ENCODE measurements at places on chromosomes 6 and 20.
A peak's percentile ranks its signal among the peaks of the same experiment; 100 is the strongest.

DNA sequence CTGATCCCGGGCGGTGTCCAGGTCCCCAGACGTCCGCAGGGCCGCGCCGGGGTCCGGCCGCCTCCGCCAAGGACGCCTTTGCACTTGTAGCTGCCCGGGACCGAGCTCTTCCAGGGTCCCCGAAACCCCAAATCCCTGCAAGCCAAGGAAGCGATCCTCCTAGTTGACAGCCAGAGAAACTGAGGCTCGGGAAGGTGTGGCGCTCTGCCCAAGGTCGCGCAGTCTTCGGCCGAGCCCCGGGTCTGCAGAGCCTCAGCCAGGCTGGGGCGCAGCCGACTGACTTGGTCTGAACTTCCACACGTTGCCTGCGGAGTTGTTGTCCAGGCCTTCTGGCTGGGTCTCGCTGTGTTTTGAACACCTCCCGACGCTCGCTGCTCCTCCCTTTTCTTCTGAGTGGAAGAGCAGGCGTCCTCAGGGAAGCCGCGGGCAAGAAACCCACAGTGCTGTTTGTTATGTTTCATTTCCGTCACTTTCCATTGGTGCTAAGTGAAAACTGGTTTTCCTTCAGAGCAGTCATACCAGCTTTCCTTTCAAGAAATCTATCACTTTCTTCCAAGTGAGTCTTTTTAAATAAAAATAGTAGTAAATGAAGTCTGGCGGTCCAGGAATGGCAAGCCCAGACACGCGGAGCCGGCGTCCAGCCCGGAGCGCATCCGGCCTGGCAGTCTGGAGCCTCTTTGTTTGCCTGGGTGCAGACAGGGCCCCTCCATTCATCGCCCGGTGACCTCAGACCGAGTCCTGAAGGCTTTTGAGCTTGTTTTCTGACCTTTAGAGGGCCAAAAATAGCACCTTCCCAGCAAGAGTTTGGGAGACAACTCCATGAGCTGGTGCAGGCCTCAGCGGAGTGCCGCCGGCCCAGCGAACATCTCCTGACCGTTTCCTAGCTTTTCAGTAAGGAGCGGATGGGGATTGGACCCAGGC is 698 bp downstream of the FAM210B start:
- DNase-seq = peak; percentile 17

DNA sequence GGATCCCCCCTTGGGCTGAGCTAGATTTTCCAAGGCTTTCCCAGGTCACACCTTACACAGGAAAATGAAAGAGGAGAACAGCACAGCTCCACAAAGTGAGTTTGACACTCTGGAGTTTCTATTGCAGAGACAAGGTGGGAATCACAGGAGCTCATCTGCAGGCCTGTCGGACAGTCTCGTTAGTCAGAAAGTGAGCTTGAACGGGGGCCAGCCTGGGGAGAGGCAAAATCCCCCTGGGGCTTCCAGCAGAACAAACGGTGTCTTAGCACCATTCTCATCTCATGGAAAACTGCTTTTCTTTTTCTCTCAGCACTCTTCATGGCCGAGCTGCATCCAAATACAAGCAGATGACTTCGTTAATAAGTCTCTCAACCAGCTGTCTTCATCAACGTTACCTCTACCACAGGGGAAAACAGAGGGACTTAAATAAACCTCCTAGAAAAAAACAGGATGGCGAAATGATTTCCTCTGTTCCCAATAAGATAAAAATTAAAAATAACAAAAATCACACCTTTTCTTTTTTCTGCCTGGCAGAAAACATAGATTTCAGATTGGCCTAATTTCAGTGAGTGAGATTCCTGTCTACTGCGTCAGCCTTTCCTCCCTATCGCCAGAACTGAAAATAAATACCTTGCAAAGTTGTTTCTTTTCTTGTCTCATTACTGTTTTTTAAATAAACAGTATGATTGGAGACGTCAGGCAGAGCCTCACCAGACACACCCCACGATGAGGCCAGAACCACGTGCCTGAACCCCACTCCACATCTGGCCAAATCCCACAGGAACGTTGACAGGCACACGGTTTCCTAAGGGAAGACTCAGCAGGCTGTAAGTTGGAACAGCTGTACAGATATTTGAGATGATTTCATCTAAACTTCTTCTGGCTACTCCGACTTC is 219.0 kb downstream of the TTLL2 start:
- no peak for DNase-seq

GRCh38 chr20:63695424-63696305 is 787 bp upstream of the TNFRSF6B start:
- DNase-seq = no peak

- DNase-seq = peak; percentile 34
Measured at GRCh38 chr6:99393698-99394531, at the start of gene COQ3. TSS of gene COQ3 (minus strand) at chr6:99394195. CDS start at chr6:99394179, 16 bp downstream.

DNA sequence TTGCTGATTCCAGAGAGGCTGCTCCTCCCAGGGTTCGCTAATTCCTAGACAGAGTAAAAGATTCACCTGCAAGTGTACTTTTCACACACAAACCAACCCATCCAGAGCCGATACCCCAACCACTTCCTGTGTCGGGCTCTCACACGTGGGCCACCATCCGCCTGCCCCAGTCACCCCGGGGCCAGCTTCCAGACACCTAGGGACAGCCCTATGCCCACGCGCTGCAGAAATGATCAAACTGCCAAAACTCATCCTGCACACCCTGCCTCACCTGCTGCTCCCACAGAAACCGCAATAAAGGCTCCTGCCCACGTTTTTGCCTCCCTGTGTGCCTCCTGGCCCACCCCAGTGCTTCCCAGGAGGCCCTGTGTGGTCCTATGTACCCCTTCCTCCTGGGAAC is 59.5 kb downstream of the PSMG4 start:
- DNase-seq = peak; percentile 28

- no peak for DNase-seq
Measured at GRCh38 chr20:24060851-24061590, 72.4 kb upstream of the GGTLC1 start.

DNA sequence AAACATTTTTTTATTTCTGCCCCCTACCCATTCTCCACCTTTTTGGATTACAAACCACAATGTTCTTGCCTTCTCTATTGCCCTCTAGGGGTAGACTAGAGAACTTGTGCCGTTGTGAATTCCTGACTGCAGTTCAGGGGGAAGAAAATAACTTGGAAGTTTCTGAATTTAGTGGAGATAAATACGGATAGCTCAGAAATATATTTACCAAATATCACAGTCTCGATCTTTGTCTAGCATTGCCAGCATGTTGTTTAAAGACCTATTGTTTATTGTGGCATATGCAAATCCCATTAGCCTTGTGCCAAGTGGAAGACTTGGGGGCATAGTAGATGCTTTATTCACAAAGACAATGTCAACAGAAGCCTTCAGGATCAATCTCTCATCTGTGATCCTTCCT is 154.1 kb upstream of the MMS22L start:
- DNase-seq = no peak

DNA sequence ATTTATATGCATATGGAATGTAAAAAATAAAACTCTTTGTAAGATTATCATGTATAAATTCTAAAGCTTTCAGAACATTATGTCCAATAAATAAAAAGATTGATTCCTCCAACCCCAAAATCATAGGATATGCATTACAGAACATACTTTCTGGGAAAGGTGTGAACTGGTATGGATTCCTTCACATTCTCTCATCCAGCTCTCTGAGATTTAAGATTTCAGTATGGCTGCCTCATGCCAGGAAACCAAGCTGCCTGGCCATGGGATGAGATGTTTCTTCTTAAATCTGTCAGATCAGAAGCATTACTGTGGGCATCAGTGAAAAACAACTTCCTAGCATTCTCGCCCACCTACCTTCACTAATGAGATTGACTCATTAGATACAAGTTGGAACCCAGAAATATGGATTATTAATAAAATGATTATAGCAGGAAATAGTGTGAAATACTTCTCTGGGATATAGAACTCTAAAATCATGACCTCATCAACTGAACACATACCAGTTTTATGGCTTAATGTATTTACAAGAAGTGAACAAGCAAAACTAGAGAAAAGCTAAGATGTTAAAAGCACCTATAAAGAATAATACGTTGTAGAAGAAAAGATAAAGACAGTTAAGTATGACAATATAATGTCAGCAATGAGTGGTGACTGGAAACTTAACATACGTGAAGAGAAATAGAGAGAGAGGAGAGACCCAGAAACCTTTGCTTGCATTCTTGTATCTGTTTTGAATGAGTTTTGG is 171.6 kb upstream of the PHACTR1 start:
- DNase-seq = no peak

GRCh38 chr6:126824815-126825214 is 293.7 kb upstream of the RSPO3 start:
- no peak for DNase-seq

- DNase-seq = no peak
Measured at GRCh38 chr20:4713401-4713800, 8.3 kb upstream of the PRND start.

Measured in stimulated activated CD4-positive, alpha-beta T cell treated with anti-CD3 and anti-CD28 coated beads, TNF-alpha, amount 100 ng/mL, for 48 hours (primary cell).